ENCODE measurements at places on chromosomes 2 and 18.

DNA sequence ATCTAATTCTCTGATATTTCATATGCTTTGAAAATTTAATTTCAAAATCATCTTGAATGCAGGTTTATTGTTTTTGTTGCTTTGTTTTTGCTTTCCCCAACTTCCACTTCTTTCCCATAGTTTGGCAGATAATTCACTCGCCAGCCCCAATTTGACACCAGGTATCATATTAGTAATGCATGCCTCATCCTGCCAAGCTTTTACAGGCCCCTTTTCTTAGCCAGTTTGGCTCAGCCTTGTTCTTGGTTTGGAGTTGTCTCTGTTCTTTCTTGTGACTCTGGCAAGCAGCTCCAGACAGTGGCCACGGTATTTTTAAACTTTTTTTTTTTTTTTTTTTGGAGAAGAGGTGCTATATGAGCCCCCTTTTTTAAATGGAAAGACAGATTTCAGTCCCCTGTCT is 65.3 kb downstream of the PMS1 start:
- no peak for DNase-seq

- no peak for DNase-seq
Observed at GRCh38 chr2:66331176-66331575, 103.7 kb upstream of the MEIS1 start.

DNA sequence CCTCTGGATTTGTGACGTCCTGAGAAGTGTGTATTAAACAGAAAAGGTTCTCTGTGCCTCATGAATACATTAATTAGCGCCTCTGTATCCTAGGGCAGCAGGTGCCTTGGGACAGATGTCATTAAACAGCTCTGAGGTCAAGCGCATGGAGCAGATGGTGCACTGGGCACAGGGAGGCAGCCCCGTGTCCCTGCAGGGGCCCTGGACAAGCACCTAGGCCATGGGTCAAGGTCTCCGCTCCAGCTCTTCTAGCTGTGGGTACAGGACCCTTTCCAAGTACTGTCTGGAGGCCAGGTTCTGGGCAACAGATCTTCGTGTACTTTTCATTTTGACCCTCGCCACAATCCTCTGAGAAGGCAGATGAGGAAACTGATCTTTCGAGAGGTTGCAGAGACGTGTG is 126.4 kb downstream of the KCTD1 start:
- no peak for DNase-seq

DNA sequence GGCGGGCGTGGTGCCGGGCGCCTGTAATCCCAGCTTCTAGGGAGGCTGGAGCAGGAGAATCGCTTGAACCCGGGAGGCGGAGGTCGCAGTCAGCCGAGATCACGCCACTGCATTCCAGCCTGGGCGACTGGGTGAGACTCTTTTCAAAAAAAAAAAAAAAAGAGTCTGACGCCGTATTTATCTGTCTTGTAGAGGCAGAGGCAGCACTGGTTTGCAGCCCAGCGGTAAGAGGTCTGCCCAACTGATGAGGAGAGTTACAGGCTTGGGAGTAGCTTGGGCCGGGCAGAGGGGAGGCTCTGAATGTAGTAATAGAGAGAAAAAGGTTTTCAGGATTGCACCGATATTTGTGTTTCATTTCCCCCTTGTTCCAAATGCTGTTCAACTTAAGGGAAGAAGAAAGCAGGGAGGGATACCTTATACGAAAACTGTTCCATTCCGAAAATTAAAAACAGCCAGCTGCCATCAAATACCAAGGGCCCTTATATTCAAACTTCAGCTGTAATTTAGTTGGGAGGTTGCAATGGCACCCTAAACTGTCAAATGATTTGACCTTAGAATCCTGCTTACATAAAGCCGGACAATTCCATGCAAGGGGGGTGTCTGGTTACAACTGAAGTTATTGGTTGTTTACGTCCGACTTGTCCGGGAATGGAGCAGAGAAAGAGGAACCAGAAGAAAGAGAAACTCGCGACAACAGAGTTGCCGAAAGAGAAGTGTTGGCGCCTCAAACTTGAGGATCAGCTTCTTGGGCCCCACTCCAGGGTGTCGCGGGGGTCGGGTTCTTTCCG is 9.2 kb upstream of the SP9 start:
- DNase-seq, result no peak

DNA sequence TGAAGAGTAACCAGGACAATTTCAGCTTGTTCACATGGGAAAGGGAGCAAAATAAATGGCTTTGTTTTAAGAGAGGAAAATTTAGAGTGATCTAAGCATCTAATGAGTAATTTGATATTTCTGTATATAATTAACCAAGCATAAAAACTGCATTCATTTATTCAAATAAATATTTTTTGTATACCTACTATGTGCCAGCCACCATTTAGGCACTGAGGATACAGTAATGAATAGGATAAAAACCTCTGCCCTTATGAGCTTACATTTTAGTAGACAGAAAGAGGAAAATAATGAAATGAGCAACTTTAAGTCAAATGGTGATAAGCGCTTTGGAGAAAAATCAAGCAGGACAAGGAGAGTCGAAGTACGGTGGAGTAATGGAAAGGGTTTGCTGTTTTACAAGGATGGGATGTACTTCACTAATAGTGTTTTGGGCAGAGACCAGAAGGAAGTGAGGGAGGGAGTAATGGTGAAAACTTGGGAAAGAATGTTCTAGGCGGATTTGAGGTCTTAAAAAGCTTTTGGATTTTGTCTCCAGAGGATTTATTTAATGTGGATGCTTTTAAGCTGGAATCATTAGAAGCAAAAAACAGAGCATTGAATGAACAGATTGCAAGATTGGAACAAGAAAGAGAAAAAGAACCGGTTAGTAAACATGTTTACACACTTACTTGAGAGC is 17.4 kb downstream of the NDC80 start:
- no peak for DNase-seq

- DNase-seq, result no peak
Observed at GRCh38 chr2:113228351-113228750, 50.4 kb downstream of the PAX8 start.

- no peak for DNase-seq
Observed at GRCh38 chr18:54269893-54270844, 852 bp downstream of the POLI start.

DNA sequence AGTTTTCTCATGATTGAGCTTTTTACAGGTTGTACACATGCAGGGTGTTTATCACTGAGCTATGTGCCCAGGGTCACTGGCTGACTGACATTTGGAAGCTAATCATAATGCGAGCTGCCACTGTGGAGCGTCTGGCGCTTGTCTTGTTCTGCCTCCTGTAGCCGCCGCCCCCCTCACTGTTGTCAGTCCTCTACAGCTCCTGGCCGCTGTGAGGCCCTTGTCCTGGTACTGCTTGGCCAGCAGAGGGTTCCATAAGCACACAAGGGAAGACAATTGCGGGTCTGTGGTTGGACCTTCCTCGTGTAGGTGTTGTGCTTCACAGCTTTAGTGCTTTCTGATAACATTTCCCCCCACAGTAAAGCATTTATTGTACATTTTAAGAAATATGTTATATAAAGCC is 105.6 kb upstream of the LDLRAD4 start:
- no peak for DNase-seq

GRCh38 chr2:160387558-160388262 is 105.9 kb downstream of the RBMS1 start:
- DNase-seq, result no peak

GRCh38 chr2:218895759-218896500 is 15.3 kb downstream of the WNT10A start:
- DNase-seq, result peak; percentile 9

DNA sequence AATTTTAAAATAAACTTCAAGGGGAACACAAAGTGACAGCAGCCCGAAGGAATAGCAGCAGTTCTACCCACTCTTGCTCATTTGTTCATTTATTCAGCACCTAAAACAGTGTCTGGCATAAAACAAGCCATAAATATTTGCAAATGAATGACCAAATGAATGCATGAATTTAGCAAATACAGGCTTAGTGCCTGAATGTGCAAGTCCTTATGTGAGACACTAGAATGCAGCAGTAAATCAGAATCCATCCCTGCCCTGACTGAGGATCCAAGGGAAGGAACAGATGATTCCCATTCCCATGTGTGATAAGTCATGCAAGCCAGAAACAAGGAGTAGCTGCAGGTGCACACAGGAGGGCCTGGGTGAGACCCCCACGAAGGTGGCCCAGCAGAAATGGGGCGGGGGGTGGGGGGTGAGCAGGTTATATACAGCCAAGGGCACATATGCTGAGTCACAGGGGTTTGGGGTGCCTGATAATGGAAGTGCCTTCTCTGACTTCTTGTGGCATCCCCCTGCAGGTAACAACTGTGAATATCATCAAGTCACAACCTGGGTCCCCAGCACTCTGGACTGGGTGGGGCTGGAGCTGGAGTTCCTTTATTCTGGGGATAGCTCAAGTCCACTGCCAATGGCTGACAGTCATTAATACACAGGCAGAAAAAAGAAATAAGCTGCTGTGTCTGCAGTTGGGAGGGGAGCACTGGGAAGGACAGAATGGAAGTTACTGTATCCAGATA is 311.9 kb downstream of the TXNL1 start:
- no peak for DNase-seq

DNA sequence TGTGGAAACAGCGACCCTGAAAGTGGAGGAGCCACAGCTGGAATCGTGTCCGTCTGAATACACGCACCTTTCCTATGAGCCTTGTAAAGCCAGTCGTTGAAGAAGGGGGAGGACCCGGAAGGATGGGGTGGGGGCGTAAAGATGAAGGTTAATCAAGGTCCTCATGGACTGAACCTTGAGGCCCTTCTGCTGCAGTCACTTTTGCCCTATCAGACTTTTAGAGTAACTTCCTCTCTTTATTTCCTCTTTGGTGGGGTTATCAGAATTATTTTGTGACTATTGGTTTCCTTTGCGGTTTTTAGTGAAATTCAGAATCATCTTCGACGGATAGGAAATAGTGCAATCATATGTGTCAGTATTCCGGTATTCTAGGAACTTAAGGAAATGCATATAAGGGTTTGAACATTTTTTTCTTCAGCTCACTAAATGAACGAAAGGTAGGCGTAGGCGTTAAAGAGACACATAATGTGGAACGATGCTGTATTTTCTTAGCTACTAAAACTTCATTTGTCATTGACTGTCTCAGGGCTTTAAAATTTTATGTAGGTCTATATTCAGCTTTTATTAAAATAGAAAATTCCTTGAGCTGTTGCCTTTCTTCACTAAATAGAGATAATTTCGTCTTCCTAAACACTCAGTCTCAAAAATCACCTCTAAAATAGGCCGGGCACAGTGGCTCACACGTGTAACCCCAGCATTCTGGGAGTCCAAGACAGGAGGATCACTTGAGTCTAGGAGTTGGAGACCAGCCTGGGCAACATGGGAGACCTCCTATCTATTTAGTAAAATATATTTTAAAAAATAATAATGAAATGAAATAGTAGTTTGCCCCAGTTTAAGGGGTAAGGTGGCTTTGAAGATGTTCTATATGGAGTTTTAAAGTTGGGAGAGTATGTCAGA is 1.4 kb upstream of the YES1 start:
- peak; percentile 58 for DNase-seq

GRCh38 chr2:203347375-203347774 is 19.2 kb downstream of the ABI2 start:
- no peak for DNase-seq

- no peak for DNase-seq
Observed at GRCh38 chr2:196887431-196887830, 39.1 kb downstream of the PGAP1 start.

GRCh38 chr18:79956276-79956675 is 4.8 kb upstream of the SLC66A2 start:
- no peak for DNase-seq

DNA sequence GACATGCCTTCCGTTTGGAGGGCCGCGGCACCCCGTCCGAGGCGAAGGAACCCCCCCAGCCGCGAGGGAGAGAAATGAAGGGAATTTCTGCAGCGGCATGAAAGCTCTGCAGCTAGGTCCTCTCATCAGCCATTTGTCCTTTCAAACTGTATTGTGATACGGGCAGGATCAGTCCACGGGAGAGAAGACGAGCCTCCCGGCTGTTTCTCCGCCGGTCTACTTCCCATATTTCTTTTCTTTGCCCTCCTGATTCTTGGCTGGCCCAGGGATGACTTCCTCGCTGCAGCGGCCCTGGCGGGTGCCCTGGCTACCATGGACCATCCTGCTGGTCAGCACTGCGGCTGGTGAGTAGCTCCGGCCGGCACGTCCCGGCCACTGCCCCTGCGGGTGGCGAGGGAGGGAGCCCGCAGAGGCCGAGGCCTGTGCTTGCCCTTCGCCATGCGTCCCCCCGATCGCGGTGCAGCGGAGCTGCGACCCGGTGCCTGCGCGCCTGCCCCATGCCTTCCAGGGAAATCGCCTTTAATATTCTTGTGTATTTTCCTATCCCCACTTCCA is 1.2 kb downstream of the BMPR2 start:
- no peak for DNase-seq

- no peak for DNase-seq
Observed at GRCh38 chr2:147174824-147175254, 670.0 kb upstream of the ACVR2A start.

- DNase-seq, result no peak
Observed at GRCh38 chr2:215360596-215360995, 48.7 kb downstream of the ATIC start.

DNA sequence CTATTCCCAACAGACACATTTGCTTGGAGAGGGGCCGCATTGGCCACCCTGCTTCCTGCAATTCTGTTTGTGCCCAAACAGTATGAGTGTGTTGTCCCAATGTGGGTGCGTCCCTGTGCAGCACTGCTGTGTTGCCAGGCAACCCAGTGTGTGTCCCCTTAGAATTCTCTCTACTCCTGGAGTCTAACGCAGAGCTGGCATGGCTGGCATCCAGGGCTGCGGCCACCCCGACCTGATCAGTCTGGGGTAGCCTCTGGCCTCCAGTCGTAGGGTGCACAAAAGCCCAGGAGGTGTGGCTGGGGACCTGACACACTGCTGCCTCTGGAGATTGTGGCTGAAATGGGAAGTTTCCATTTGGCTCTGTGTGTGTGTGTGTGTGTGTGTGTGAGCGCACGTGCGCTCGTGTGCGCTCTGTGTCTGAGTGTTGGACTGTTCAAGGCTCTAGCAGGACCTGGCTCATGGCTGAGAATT is 48.0 kb downstream of the TEX44 start:
- no peak for DNase-seq

- no peak for DNase-seq
Observed at GRCh38 chr2:135037831-135038230, 9.4 kb downstream of the MAP3K19 start.

DNA sequence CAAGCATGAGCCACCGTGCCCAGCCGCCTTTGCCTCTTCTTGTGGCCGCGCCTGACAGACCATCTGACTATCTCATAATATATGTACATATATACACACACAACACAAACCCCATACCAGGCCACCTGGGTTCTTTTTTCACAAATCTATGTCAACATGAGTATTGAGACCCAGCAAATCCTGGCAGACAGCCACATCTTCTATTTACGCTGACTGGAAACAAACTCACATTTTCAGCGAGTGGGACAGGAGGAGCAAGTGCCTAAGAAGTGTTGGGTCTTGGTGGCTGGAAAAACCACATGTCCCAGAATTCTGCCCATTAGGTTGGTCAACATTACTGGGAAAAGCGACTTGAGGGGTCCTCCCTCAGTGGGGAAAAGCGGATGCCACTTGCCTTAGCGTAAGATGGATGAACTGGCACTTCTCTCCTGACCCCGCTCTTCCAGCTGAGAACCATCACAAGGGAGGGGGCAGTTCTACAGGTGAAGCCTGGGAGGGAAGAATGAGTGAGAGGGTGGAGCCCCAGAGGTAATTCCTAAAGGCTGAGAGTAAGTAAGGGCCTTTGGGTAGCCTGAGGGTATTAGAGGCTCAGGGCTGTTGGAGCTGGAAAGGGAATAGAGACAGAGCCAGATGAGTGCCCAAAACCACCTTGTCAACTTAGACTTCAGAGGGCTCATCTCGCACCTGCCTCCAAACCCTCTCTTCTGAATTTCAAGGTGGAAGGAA is 1.9 kb downstream of the SCYGR3 start:
- DNase-seq, result no peak

Data from activated T-helper 2 cell treated with anti-CD3 and anti-CD28 coated beads, Interferon-gamma antibody, Interleukin-2, Interleukin-4, amounts not matched to agents 10 μg/mL and 5 μg/mL and 100 μg/mL, durations not matched to agents 14 hours and 24 hours and 36 hours (primary cell).